ENCODE measurements at places on chromosomes 7 and 10. TPM values are rescaled to one million over a fixed set of nuclear protein-coding genes. Genes with fewer than 3 reads are reported as not detected.
A peak's percentile ranks its signal among the peaks of the same experiment; 100 is the strongest.

DNA sequence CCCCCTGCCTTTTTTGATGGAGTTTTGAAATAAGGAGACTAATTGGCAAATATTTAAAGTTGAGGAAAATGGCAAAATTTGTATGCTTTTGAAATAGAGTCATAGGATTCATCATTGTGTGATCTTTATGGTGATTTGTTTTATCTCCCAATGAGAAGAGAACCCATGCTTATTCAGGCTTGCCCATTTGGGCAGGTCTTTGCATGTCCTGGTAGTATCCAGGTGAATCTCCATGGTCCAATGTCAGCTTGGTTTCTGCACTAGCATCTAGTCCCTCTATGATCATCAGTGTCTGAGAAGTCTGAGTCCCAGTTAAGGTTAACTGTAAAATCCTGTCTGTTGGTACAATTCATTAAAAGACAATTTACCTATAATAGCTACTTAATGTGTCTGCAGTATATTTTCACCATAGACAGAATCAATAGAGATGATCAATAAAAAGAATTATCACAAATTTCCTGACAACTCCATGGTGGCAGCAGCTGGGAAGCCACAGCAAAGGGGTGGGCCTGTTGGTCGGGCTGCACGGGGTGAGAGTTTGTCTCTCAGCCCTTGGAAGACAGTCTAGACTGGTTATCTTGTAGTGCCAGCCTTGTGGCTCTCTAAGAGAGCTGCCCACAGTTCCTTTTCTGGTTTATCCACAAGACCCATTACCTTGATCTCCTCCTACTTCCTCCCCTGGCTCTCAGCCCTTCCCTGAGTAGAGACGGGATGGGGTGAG lies 22.2 kb upstream of the BMPER start:
- no peak for DNase-seq
- H3K4me3 ChIP-seq, result no peak overlapping the region
- H3K4me1 ChIP-seq, result peaks cover 22% of the 10 kb centered on the region
- H3K27ac ChIP-seq, result no peak overlapping the region
- no peaks in the 10 kb centered on the region for H3K27me3 ChIP-seq

DNA sequence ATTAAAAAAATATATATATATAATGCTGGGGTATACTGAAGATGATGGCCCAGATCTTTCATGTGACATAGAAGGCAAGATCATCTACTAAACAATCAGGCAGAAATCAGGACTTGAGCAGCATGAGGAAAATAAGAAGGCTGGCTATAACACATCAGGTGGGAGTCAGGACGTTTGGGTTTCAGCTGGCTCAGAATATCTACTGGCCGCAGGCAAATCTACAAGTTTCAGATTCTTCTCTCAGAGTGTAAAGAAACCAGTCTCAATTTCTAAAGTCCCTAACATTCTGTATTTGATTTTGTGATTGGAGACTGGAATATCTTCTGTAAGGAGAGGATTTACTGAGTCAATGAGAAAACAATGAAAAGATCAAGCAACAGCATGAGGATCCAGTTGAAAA lies 37.7 kb upstream of the FAM3C start:
- H3K4me1 ChIP-seq, result peaks cover 6% of the 10 kb centered on the region
- H3K27me3 ChIP-seq, result no peaks in the 10 kb centered on the region
- H3K27ac ChIP-seq, result no peak overlapping the region
- no peaks in the 10 kb centered on the region for H3K36me3 ChIP-seq
- no peak overlapping the region for H3K4me3 ChIP-seq
- no peak for DNase-seq

GRCh38 chr10:76882245-76882644 lies 755.4 kb downstream of the KCNMA1 start:
- DNase-seq, result no peak
- no peak overlapping the region for H3K27ac ChIP-seq
- H3K4me3 ChIP-seq, result no peak overlapping the region
- no peaks in the 10 kb centered on the region for H3K36me3 ChIP-seq
- H3K4me1 ChIP-seq, result no peaks in the 10 kb centered on the region
- no peaks in the 10 kb centered on the region for H3K27me3 ChIP-seq

DNA sequence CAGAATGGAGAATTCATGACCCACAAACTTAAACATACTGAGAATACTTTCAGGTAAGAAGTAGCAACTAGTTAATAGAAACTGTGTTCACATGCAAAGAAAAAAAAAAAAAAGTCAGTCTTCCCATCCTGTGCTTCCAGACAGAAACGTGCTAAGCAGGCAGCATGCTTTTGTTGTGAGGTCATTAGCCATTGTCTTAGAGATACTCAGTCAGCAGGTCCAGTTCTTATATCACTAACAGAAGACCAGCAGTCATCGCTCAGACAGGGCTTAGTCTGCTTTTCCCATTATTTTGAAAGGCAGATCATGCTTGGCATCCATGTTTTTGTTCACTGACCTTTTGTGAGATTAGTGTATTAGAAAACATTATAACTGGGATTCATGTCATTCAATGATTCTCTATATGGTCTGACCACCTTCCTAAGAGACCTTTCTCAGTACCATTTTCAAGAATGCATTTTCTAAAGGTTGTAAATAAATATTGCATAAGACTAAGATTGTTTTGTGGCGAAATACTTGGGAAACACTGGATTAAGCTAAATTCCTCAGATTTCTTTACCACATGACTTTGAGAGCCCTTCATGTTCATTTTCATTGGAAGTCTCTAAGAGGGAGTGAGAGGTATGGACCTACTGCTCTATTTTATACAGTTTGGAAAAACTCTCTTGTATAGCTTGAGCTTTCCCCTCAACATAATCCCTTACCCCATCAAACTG lies 45.0 kb upstream of the AGBL3 start:
- H3K36me3 ChIP-seq, result peaks cover 76% of the 10 kb centered on the region
- peak; percentile 91 for DNase-seq
- peak overlapping the region; percentile 72 for H3K27ac ChIP-seq
- peaks cover 23% of the 10 kb centered on the region for H3K4me1 ChIP-seq
- H3K27me3 ChIP-seq, result no peaks in the 10 kb centered on the region
- H3K4me3 ChIP-seq, result no peak overlapping the region

DNA sequence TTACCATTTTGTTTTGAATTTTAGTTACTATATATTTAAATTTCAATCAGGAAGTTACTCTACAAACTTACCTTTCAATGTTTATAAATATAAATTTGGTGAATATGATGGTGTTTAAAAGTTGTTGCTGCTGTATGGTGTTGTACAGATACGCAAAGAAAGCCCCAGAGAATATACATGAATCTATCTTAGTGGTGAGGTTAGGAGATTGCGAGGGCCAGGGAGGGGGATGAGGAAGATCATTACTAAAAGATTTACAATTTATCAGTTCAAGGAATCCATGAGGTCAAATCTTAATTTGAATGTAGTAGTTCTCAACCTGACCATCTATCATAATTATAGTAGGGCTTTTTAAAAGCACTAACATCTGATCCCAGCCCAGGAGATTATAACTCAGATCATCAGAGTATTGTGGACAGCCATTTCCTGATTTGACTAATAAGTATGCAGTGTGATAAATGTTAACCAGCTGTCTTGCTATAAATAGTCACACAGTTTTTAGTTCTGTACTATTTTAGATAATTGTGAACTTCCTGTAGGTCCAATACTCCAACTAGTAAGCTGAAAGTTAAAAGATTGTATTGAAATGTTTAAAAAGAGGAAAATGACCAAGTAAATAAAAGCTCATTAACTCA lies 23.6 kb downstream of the FAM3C start:
- H3K4me3 ChIP-seq, result no peak overlapping the region
- H3K36me3 ChIP-seq, result peaks cover 36% of the 10 kb centered on the region
- peaks cover 9% of the 10 kb centered on the region for H3K4me1 ChIP-seq
- peak; percentile 64 for DNase-seq
- no peaks in the 10 kb centered on the region for H3K27me3 ChIP-seq

HOGA1 gene
- total RNA-seq, result 0.31 TPM

OR2A42 gene
- not detected for total RNA-seq

SLC29A3 gene
- 3.4 TPM for total RNA-seq

Data from astrocyte (in vitro differentiated cells and primary cell).